Stimulated activated CD4-positive, alpha-beta T cell treated with anti-CD3 and anti-CD28 coated beads, Interleukin-12 subunit alpha, Interleukin-12 subunit beta, amount 100 ng/mL, for 48 hours (primary cell): ENCODE measurements at places on chromosomes 12 and 14.

DNA sequence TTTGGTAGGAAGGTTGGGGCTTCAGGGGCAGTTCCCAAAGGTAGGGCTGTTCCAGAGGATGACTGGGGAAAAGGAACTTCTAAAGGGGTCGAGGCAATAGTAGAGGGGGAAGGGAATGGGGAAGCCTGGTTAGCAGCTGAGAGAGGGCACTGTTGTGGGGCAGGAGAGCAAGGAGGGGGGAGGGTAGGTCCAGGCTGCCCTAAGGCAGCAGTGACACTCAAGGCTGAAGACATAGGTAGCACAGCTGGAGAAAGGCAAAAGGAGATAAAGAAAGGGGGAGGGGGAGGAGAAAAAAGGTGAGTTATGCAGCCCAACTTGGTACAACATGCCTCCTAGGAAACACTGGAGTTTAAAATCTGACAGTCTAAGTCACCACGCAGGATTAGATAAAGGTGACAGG lies 3.9 kb downstream of the NACA start:
- DNase-seq: no peak

DNA sequence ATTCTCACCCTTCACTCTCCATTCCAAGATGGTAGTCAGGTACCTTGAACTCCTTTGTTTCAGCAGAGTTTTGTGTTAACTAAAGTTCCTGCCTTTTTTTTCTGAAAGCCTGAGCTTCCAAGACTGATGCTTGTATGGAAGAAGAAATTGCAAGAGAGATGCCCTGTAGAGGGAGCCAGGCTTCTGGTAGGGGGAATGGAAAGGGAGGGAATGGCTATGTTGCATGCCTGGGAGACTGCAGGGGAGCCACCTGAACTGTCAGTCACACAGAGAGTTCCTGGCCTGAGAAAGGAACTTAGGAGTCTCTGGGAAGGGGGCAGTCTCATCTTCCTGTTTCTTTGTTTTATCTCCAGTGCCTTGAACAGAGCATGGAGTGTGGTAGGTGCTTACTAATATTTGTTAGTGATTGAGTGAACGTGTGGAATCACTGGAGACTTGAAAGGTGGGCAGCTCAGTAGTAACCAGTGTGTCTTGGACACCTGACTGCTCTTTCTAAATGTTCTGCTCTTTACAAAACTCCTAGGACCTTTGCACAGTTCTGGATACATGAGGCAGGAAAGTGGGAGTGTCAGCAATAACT lies 132.2 kb downstream of the ANO4 start:
- DNase-seq: no peak

DNA sequence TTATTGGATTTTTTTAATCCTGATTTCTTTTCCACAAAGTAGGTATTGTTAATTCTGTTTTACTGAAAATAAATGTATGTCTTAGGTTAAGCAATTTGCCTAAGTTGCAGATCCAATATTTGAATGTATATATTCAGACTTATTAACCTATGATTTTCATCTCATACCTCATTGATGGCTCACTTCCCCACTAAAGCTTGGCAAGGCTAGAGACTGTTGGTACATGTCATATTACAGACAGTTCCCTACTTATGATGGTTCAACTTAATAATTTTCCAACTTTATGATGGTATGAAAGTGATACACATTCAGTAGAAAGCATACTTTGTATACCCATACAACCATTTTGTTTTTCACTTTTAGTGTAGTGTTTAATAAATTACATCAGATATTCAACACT lies 33.2 kb upstream of the KCNH3 start:
- no peak for DNase-seq

DNA sequence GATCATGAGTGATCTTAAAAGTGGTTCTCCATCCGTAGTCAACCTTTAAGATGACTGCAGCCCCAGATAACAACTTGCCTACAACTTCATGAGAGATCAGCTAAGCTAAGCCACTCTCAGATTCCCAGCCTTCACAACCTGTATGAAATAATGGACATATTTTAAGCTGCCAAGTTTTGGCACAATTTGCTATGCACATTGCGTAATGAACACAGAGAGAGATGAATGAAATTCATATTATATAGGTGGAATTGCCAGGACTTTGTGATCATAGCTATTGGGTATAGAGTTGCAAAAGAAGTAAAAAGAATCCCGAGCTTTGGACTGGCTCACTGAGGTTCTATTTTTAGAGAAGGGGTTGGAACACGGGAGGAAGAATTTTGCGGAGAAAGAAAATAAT lies 59.1 kb upstream of the EGLN3 start:
- DNase-seq: no peak

GRCh38 chr12:83985084-83985483 lies 927.5 kb downstream of the SLC6A15 start:
- DNase-seq: no peak

DNA sequence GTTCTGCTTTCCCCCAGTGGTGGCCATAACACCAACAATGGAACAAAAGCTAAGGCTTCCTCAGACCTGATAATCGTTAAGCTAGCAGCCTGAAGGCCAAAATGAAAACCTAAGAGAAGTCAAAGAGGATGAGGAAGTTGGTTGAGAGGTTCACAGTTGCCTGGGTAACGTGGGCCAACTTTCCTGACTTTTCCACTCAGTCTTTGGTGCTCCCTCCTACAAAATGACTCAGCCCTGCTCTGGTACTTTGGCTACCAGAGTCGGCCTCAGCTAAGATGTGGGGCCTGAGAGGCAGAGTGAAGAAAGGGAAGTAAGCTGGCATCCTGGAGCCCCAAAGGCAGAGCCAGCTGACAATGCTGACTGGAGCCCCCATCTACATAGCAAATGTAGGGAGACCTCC lies 14.9 kb upstream of the FKBP11 start:
- no peak for DNase-seq

DNA sequence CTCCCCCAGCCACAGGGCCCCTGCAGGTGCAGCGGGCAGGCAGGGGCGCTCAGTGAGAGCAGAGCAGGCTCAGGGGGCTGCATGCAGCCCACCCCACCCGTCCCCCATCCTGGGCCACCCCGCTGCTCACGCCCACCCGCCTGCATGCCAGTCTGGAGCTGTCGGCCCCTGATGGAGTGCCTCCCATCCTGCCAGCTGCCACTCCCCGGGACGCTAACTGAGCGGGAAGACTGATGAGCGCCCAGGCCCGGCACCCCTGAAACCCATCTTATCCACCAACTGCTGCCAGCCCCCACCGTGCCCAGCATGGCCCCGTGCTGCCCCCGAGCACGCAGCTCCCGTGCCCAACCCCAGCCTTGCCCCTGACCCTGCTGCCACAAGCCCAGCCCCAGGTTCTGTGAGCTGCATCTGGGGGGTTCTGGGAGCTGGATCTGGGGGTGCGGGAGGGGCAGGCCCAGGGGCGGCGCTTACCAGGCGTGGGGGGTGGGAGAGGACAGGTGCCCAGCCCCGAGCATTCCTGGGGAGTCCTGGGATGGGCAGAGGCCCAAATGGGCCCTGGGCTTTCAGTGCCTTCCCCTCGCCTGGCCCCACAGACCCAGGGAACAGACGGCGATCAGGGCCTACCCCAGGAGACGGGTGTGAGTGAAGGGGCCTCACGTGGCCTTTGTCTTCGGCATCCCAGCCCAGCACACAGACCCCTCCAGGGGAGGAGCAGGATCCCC lies 13.3 kb downstream of the AKT1 start:
- DNase-seq: no peak

DNA sequence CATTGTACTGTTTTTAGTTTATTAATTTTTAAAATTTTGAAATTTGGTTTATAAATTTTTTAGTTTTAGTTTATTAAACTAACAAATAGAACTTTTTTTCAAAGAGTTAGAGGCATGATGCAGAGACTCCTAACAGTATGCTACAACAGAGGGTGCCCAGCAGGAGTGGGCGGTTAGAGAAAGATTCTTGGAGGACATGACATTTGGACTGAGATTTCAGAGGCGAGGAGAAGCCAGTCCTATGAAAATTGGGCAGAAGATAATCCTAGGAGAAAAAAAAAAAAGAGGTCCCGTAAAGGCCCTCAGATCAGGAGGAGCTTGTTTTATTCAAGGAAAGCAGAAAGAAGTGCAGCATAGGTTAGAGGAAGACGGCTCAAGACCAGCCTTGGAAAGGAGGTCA lies 21.7 kb downstream of the KCNK10 start:
- DNase-seq: no peak

DNA sequence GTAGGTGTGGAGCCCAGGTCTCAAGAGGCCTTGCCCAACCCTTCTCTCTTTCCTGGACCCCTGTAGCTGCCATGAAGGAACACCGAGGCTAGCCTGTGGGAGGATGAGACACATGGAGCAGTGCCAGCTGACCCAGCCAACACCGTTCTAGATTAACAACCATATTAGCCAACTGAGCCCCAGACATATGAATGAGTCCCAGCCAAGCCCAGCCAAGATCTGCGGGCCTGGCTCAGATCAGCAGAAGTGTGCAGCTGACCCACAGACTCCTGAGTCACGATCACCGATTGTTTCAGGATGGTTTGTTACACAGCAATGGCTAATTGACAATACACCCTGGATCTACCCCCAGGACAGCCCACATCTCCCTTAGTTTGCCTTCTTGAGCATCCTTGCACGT lies 82.1 kb downstream of the NTF3 start:
- no peak for DNase-seq
